ENCODE measurements at places on chromosomes 7 and 10. TPM values are rescaled to one million over a fixed set of nuclear protein-coding genes. Genes with fewer than 3 reads are reported as not detected.
A peak's percentile ranks its signal among the peaks of the same experiment; 100 is the strongest.

DNA sequence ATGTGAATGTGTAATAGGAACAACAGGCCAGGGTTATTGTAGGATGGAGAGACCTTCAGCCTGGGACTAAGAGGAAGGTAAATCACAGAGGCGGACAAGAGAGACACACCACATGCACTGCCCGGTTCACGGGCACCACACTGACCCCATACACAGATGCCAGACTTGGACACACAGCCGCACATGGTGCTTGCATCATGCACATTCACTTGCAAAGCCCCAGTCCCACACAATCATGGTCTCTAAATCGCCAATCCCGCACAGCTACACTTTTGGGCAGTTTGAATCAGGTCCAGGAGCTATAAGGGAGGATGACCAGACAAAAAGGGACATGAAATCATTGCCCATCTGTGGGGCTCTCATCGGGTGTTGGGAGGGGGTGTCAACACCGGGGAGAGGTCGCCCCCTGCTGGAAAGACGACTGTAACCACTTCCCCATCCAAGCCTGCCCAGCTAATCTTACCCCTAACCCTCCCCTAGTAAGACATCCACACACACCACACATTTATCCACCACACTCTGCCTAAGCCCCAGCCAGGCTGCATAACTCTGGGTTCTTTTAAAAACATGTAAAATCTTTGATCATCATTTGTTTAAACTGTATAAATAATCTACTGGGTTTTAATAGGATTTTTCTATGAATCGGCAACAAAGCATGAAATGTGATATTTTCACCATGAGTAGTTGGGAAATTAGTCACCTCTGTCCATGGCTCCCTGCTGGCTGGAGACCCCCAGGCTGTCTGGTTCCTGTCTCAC lies 40.5 kb upstream of the SLF2 start:
- H3K4me3 ChIP-seq: no peak overlapping the region
- H3K36me3 ChIP-seq: no peaks in the 10 kb centered on the region
- no peak overlapping the region for H3K27ac ChIP-seq
- DNase-seq: no peak

DNA sequence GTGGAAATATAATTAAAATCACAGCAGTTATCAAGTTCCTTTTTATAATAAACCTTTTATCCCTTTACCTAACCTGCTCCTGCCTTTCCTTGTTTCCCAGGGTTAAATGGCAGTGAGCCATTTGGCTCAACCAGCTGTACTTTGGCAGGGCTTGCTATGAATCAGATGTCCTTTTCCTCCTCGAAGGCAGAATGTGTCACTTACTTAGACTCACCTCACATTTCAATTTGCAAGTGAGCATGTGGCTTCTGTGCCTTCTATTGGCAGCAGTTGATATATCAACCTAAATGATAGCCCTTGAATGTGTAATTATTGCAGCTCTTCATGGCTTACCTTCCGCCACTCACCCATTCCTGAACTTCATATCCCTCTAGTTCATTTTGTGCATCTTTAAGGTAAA lies 301.7 kb downstream of the CSTF2T start:
- H3K27ac ChIP-seq: peak overlapping the region; percentile 17
- H3K4me3 ChIP-seq: no peak overlapping the region
- peaks cover 26% of the 10 kb centered on the region for H3K4me1 ChIP-seq
- H3K27me3 ChIP-seq: no peaks in the 10 kb centered on the region
- DNase-seq: no peak
- no peaks in the 10 kb centered on the region for H3K36me3 ChIP-seq

OR2A1 gene
- 0.25 TPM for total RNA-seq

GRCh38 chr7:157825325-157825724 lies 488.5 kb downstream of the DNAJB6 start:
- H3K27ac ChIP-seq: no peak overlapping the region
- no peaks in the 10 kb centered on the region for H3K4me1 ChIP-seq
- no peaks in the 10 kb centered on the region for H3K36me3 ChIP-seq
- no peaks in the 10 kb centered on the region for H3K27me3 ChIP-seq
- no peak overlapping the region for H3K4me3 ChIP-seq
- no peak for DNase-seq

DNA sequence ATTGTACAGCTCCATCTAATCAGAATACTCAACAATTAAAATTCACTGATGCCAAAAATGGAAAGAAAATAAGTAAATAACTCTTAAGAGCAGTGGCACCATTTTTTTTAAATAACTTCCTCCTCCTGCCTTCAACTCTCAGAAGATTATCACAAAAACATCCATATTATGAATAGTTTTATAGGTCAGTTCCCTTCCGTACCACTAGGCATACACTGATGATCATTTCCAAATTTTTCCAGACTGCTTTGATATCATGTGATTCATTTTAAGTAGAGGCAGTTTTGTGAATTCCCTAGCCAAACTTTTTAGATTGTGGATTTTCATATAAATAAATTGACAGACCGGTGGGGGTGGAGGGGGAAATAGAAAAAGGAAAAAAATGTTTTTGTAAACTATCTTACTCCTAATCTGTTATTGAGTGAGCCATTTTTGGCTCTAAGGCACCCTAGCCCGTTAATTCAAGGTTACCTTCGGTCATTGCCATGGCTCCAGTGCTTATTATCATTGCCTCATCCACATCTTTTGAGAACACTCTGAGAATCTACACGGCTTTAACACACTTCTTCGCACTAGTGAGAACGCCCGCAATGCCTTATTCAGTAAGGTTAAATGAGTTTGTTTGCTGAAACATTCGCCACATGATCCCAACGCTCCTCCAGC lies 1.0 kb downstream of the FAM107B start:
- no peak for DNase-seq
- H3K27me3 ChIP-seq: no peaks in the 10 kb centered on the region
- H3K4me1 ChIP-seq: no peaks in the 10 kb centered on the region
- no peaks in the 10 kb centered on the region for H3K36me3 ChIP-seq
- no peak overlapping the region for H3K27ac ChIP-seq

UFSP1 gene
- 3.4 TPM for total RNA-seq

DNA sequence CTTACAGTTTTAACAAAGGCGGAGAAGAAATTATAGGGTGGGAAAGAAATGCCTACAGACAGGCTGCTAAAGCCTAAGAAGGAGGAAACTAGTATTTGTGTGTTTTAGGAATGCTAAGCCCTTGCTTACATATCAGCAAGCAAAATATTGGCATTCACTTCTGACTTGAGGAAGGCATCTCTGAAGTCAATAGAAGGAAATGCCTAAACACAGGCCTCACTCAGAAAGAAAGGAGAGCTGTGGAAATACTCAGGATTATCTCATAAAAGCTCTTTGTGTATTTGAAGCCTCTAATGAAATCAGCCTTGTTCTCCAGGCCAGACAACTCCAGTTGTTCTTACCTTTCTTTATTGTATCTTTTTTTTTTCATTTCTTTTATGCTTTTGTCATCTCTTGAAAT lies 158.0 kb downstream of the AUTS2 start:
- H3K36me3 ChIP-seq: no peaks in the 10 kb centered on the region
- no peak overlapping the region for H3K4me3 ChIP-seq
- no peak for DNase-seq
- no peaks in the 10 kb centered on the region for H3K27me3 ChIP-seq
- no peak overlapping the region for H3K27ac ChIP-seq

GRCh38 chr10:50577681-50578350 lies 45.9 kb downstream of the SGMS1 start:
- peaks cover 49% of the 10 kb centered on the region for H3K4me1 ChIP-seq
- no peak overlapping the region for H3K27ac ChIP-seq
- H3K4me3 ChIP-seq: no peak overlapping the region
- H3K36me3 ChIP-seq: no peaks in the 10 kb centered on the region
- no peaks in the 10 kb centered on the region for H3K27me3 ChIP-seq
- DNase-seq: no peak

DNA sequence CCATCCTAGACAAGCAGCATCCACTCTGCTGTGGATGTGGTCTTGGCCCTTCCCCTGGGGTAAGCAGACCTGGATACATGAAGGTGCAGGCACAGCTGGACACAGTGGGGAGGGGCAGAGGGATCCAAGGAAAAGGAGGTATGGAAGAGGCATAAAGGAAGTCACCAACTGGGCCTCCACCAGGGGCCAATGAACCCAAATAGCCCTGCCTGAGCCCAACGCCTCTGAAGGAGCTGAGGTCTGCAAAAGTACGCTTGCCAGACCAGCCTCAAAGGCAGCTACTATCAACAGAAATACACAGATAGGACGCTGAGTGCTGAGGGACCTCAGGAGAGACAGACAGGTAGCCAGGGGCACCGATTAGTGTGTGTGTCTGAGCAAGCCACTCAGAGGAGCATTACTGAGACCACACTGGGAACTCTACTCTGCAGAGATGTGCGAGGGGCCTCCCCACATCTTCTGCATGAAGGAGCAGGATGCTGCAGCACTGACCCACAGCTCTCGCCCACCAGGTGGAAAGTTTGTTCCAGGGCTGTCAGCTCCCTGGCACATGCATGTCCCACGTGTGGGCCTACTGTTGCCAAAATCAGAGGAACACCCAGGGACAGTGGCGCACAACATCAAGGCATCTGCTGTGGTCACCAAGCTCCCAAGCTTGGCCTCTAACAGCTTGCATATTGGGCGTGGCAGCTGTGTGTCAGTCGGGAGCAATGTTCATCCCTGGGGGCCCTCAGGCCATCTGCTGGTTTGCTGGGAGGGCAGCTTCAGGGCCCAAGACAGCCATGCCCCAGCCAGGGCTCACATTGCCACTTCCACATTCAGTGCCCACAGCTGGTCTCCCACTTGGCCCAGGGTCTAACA lies 40.0 kb downstream of the MKI67 start:
- no peaks in the 10 kb centered on the region for H3K27me3 ChIP-seq
- H3K4me3 ChIP-seq: no peak overlapping the region
- H3K36me3 ChIP-seq: no peaks in the 10 kb centered on the region
- H3K4me1 ChIP-seq: no peaks in the 10 kb centered on the region
- DNase-seq: peak; percentile 83

CDHR1 gene
- 6.4 TPM for total RNA-seq

- H3K27me3 ChIP-seq: no peaks in the 10 kb centered on the region
- H3K4me1 ChIP-seq: no peaks in the 10 kb centered on the region
- H3K4me3 ChIP-seq: no peak overlapping the region
- peaks cover 8% of the 10 kb centered on the region for H3K36me3 ChIP-seq
Observed at GRCh38 chr10:101901340-101901739, 57.7 kb upstream of the KCNIP2 start.

- no peak overlapping the region for H3K27ac ChIP-seq
- no peak overlapping the region for H3K4me3 ChIP-seq
- no peaks in the 10 kb centered on the region for H3K4me1 ChIP-seq
- H3K36me3 ChIP-seq: no peaks in the 10 kb centered on the region
- no peak for DNase-seq
Observed at GRCh38 chr7:79868010-79868409, 266.6 kb upstream of the GNAI1 start.

DNA sequence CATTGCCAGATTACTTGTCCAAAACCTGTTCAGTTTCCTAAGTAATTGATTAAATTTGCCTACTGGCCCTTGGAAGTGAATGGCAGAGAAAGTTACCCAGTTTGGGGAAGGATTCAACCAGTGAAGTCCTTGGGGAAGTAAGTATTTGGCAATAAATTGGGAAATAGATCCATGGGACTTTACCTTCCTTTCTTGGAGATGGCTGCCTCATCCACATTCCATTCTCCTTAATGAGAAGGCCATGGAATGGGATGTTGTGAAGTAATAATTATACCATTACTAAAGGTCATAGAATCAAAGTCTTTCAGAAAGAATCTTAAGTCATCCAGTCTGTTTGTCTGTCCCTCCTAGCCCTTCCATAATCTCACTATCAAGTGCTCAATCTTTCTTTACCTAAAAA lies 4.5 kb upstream of the COPG2 start:
- no peaks in the 10 kb centered on the region for H3K36me3 ChIP-seq
- no peak overlapping the region for H3K4me3 ChIP-seq
- H3K27me3 ChIP-seq: no peaks in the 10 kb centered on the region
- peaks cover 7% of the 10 kb centered on the region for H3K4me1 ChIP-seq
- no peak for DNase-seq
- no peak overlapping the region for H3K27ac ChIP-seq

GRCh38 chr7:138753610-138754009 lies 44.2 kb upstream of the TMEM213 start:
- no peak overlapping the region for H3K4me3 ChIP-seq
- no peak overlapping the region for H3K27ac ChIP-seq
- H3K4me1 ChIP-seq: no peaks in the 10 kb centered on the region
- no peaks in the 10 kb centered on the region for H3K27me3 ChIP-seq
- no peak for DNase-seq
- no peaks in the 10 kb centered on the region for H3K36me3 ChIP-seq

DNA sequence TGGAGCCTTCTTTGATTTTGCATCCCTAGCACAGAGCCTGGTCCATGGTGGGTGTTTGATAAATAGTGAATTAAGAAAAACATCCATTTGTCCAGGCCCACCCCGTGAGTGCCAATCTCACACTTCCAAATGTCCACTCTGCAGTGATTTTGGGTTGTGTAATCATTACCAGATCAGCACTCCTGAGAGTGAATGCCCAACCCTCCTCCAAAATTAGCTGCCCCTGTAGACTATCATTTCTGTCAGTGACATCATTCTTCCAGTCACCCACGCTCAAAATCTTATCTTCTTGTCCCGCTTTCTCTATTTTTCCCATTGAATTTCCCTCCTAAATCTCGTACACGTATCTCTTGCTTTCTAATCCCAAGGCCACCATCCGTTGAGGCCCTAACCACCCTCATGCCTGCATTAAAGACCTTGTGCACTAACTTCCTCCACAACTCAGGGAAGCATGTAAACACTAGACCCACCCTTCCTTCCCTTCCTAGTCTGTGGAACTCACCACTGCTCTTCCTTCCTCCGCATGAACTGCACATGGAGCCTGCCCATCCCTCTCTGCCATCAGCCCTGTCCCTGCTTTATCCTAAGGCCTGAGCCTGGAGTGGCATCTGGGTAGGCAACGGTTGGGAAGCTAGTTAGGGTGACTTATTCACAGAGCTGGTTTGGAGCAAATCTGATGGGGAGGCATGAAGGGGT lies 32.8 kb downstream of the PIK3AP1 start:
- H3K4me1 ChIP-seq: no peaks in the 10 kb centered on the region
- H3K27ac ChIP-seq: no peak overlapping the region
- H3K4me3 ChIP-seq: no peak overlapping the region
- no peak for DNase-seq
- H3K27me3 ChIP-seq: no peaks in the 10 kb centered on the region

- no peaks in the 10 kb centered on the region for H3K36me3 ChIP-seq
- no peaks in the 10 kb centered on the region for H3K27me3 ChIP-seq
- DNase-seq: no peak
- no peak overlapping the region for H3K4me3 ChIP-seq
Observed at GRCh38 chr10:114987995-114988394, 50.0 kb downstream of the TRUB1 start.

CCDC172 gene
- total RNA-seq: not detected

GRCh38 chr10:131797626-131798025 lies 103.2 kb upstream of the PPP2R2D start:
- DNase-seq: no peak
- no peaks in the 10 kb centered on the region for H3K27me3 ChIP-seq
- no peak overlapping the region for H3K4me3 ChIP-seq
- H3K4me1 ChIP-seq: no peaks in the 10 kb centered on the region
- H3K27ac ChIP-seq: no peak overlapping the region

- H3K4me1 ChIP-seq: peaks cover 24% of the 10 kb centered on the region
- DNase-seq: no peak
- H3K36me3 ChIP-seq: peaks cover 83% of the 10 kb centered on the region
- no peak overlapping the region for H3K27ac ChIP-seq
- H3K27me3 ChIP-seq: no peaks in the 10 kb centered on the region
Observed at GRCh38 chr7:143295870-143296269, 7.7 kb downstream of the CASP2 start.

MRPL43 gene
- 85.4 TPM for total RNA-seq

GRCh38 chr10:76394707-76395042 lies 963.3 kb downstream of the LRMDA start:
- H3K4me1 ChIP-seq: peaks cover 17% of the 10 kb centered on the region
- no peak overlapping the region for H3K4me3 ChIP-seq
- H3K36me3 ChIP-seq: no peaks in the 10 kb centered on the region
- no peaks in the 10 kb centered on the region for H3K27me3 ChIP-seq

CPXM2 gene
- 18.9 TPM for total RNA-seq

Data from vagina (tissue), 2 donors.